ENCODE measurements at places on chromosomes 2 and 18. TPM values are rescaled to one million over a fixed set of nuclear protein-coding genes. Genes with fewer than 3 reads are reported as not detected.

Gene OR6B2
- total RNA-seq, result not detected

Gene UGT1A8
- not detected for total RNA-seq

Gene PSMA8
- not detected for total RNA-seq

Gene PNKD
- total RNA-seq, result 32.3 TPM

Gene BOLL
- total RNA-seq, result not detected

Gene HSBP1L1
- 29.2 TPM for total RNA-seq

Gene SFT2D3
- total RNA-seq, result 6.6 TPM

Gene GREB1
- total RNA-seq, result 0.31 TPM

Gene HOXD1
- not detected for total RNA-seq
